G401 (cell line): ENCODE measurements at places on chromosomes 1 and 21. TPM values are rescaled to one million over a fixed set of nuclear protein-coding genes. Genes with fewer than 3 reads are reported as not detected.

Gene NBPF4
- total RNA-seq: not detected in 2 replicates

Gene AMY1A
- total RNA-seq: not detected in 2 replicates

DNA sequence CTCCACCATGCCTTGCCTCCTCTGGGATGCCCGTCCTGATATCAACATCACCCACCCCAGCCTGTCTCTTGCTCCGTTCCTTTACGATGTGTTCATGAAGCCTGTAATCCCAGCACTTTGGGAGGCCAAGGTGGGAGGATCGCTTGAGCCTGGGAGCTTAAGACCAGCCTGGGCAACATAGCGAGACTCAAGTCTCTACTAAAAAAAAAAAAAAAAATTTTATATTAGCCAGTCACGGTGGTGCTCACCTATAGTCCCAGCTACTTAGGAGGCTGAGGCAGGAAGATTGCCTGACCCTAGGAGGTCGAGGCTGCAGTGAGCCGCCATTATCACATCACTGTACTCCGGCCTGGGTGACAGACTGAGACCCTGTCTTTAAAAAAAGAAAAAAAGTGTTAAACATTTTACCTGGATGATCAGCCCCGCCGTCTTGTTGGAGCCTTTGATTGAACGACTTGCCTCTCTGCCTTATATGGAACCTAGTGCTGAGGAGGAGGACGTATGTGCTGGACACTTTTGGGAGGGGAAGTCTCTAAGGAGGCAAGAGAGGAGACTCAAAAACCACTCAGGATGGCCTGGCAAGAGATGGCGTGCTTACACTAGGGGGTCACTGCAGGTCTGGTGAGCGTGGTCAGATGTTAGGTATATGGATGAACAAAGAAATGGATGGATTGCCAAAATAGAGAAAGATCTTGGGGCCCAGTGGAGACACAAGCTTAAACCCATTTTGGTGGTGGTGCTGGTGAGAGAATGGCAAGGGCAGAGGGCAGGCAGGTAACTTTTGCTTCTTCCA lies 80.5 kb upstream of the IFFO2 start:
- no peak for DNase-seq

Gene SLAMF1
- not detected in 2 replicates for total RNA-seq

DNA sequence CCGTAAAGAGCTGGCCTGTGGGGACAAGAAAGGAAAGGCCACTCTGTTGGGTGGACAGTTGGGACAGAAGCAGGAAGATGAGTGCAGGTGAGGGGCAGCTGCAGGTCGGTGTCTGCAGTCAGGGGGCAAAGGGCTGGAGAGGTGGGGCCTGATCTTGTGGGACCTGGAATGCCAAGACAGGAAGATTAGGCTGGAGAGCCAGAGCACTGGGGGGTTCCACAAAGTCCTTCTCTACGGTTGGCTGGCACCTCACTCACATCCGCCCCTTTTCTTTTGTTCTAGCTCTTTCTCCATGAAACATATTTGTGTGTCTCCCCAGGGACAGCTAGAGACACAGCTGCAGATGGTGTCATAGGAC lies 404.1 kb downstream of the PTPRU start:
- DNase-seq: no peak

Gene TCP10L
- total RNA-seq: 0.74 TPM in 1 of 2 replicates, not detected in the other

GRCh38 chr1:101120868-101121267 lies 95.3 kb upstream of the DPH5 start:
- no peak for DNase-seq

Gene RGS13
- not detected in 2 replicates for total RNA-seq

Gene KCNJ15
- total RNA-seq: not detected in 2 replicates

Gene CD164L2
- total RNA-seq: not detected in 2 replicates

Gene OLFML3
- 0.31 and 0.49 TPM in 2 replicates for total RNA-seq

DNA sequence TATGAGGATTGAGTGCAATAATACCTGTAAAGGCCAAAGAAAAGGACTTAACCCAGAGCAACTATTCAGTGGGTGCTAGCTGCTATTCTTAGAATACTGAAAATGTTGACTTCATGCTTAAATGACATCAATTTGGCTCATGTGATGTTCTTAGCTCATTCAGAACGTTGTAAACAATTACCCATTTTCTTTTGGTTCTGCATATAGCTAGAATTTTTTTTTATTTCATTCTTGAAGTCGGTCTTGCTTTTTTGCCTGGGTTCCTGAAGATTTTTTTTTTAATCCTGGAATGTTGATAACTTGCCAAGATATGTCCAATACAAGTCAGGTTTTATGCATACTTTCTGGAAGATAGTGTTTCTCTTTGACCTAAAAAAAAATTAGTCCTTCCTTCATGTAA lies 772.0 kb downstream of the LTN1 start:
- DNase-seq: no peak

- no peak for DNase-seq
Observed at GRCh38 chr1:114061121-114061830, 82.0 kb downstream of the OLFML3 start.

GRCh38 chr21:21973806-21974205 lies 975.6 kb downstream of the NCAM2 start:
- DNase-seq: no peak

Gene PARS2
- 10.0 and 17.2 TPM in 2 replicates for total RNA-seq

DNA sequence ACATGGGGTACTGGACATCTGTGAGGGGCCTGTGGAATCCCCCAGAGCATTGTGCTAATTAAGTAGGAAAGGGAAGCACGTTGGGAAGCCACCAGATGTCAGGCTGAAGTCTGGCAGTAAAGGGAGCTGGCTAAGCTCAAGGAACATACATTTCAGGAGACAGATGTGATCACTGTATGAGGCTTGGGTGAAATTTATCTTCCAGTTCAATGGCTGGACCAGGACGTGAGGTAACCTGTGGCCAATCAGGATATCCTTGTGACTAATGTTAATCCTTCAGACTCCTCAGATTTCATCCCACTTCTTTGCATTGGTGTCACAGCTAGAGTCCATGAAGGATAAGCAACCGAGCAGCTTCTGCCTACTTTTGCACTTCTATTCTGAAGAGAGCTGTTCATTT lies 110.2 kb upstream of the APP start:
- peak; percentile 10 for DNase-seq

- no peak for DNase-seq
Observed at GRCh38 chr1:156893048-156893953, at the start of gene PEAR1. PEAR1 (plus strand) TSS chr1:156893718; CDS start chr1:156903927, 10,209 bp downstream.

GRCh38 chr1:164583196-164583595 lies 24.2 kb downstream of the PBX1 start:
- no peak for DNase-seq

DNA sequence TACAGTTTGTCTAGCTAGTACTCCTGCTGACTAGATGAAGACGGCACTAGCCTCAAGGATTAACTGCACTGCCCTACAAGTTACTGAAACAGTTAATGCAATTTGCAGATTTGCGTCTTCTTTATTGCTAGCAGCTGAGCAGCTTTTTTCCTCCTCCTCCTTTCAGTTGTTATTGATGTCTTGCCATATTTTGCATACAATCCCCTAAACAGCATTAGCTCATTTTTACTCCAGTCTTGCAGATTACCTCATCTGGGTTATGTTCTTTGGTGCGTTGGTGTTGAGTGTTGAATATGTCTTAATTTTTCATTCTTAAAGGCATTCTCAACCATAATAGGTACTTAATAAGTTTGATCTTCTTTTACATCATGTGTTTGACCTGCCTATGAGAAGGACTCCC lies 363.4 kb upstream of the LYPLAL1 start:
- DNase-seq: no peak

Gene ORC1
- 23.9 and 37.5 TPM in 2 replicates for total RNA-seq

Gene REN
- not detected in 2 replicates for total RNA-seq

Gene SDC3
- total RNA-seq: 23.0 and 26.6 TPM in 2 replicates

DNA sequence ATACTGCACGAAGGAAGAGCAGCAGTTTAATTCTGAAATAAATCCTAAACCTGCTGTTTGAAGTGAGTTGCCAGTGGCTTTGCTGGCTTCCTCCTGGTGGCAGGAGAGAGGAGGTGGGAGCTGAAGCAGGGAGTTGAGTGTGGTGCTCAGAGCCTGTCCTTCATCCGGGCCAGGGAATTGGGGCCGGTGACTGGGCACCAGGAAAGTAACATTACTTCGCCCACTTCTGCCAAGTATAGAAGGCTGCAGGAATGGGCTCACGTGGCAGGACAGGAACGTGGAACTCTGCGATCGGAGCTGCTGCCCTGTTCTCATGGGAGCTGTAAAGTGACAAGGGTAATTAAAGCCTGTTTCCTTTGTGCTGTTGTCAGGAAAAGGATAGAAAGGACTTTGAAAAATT lies 8.7 kb downstream of the TOR3A start:
- DNase-seq: no peak

Gene MEF2D
- 5.5 and 7.3 TPM in 2 replicates for total RNA-seq

- no peak for DNase-seq
Observed at GRCh38 chr1:175498002-175498401, 245.4 kb downstream of the TNR start.

Gene LAMC1
- 44.7 and 68.9 TPM in 2 replicates for total RNA-seq

Gene OR2T27
- not detected in 2 replicates for total RNA-seq

GRCh38 chr1:39754026-39754570 lies 15.4 kb downstream of the PPIE start:
- DNase-seq: peak; percentile 52

Gene DPT
- total RNA-seq: not detected in 2 replicates

DNA sequence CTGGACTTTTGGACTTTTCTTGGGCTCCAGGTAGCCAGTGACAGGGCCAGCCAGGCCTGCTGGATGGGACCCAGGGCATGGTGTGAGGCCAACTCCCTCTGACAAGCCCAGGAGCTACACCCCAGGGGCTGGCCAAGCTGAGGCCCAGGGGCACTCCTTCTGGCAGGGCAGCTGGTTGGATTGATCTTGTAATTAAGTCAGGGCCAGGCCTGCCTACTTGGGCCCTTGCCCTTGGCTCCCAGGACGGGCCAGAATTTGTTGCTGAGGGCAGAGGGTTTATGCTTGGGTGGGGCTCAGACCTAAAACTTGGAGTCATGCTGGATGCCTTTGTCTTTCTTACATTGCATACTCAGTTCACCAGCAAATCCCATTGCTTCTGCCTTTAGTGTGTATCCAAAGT lies 20.7 kb downstream of the KCNA2 start:
- DNase-seq: no peak

- DNase-seq: no peak
Observed at GRCh38 chr1:7479571-7479970, 291.5 kb upstream of the VAMP3 start.

Gene TEX38
- total RNA-seq: not detected in 2 replicates

Gene TAF12
- total RNA-seq: 33.8 and 44.9 TPM in 2 replicates

- DNase-seq: no peak
Observed at GRCh38 chr1:944341-945325, 14.4 kb downstream of the NOC2L start.

DNA sequence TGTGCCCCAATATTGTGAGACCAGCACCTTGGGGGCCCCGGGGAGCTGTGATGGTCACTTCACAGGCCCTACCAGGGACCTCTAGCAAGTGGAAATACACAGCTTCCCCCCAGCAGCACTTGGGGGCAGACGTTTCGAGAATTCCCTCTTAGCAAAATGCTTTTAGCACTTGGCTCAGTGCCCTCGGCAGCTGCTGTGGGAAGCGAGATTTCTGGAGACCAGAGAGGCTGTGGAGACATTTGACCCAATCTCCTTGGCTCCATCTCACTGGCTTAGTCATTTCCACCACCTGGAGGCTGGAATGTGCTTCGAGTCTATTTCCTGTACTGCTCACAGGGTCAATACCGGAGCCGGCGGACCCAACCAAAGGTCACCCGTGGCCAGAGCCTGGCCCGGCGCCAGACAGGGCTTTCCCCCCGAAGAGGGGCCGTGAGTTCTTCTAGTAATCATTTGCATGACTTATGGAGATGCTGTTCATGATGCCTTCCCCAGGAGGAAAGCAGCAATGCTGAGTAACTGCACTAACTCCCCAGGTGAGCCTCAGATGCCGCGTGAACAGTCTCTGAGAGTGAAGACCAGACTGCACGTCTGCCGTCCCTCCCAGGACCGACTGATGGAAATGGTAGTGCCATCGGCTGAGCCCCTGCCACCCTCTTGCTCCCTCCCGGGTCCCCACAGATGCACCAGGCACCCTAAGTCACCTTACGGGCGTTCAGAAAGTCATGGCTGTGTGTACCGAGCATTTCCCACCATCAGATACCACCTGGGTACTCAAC lies 4.4 kb upstream of the C2CD2 start:
- DNase-seq: peak; percentile 30

- no peak for DNase-seq
Observed at GRCh38 chr1:19436716-19437476, 48.4 kb downstream of the CAPZB start.

- no peak for DNase-seq
Observed at GRCh38 chr1:204093421-204093717, 20.5 kb downstream of the SOX13 start.
